ENCODE measurements at places on chromosomes 7 and 10. TPM values are rescaled to one million over a fixed set of nuclear protein-coding genes. Genes with fewer than 3 reads are reported as not detected.

NXPH1 gene
- not detected for total RNA-seq

EBLN1 gene
- total RNA-seq: not detected

ASB10 gene
- total RNA-seq: not detected

WNT8B gene
- total RNA-seq: not detected
